Fibroblast of upper back skin (primary cell): ENCODE measurements at places on chromosomes 12 and 14.

DNA sequence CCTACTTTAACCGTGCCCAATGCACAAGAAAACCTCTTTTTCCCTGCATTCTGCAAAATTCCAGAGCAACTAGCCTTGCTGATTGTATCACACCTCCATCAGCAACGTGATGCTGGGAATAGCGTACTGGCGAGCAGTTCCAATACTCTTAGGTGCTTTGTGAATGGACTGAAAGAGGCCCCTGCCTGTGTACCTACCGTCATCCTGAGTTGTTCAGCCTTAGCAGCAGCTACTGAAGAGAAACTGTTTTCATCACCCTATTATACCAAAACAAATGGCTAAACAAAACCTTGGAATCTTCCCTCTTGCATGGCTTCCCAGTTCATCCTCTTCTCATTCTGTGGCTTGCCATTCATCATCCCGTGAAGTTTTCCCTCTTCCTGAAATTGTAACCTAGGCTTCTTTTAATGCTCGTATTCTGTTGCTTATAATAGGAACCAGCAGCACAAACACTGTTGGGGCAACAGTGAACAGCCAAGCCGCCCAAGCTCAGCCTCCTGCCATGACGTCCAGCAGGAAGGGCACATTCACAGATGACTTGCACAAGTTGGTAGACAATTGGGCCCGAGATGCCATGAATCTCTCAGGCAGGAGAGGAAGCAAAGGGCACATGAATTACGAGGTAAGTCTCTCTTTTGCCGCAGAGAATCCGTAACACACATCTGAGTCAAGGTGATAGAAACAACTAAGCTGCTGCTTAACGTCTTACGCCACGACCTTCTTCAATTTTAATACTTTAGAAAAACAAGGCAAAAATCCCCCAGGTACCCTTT lies 41.9 kb downstream of the RAD52 start:
- no peak for DNase-seq

DNA sequence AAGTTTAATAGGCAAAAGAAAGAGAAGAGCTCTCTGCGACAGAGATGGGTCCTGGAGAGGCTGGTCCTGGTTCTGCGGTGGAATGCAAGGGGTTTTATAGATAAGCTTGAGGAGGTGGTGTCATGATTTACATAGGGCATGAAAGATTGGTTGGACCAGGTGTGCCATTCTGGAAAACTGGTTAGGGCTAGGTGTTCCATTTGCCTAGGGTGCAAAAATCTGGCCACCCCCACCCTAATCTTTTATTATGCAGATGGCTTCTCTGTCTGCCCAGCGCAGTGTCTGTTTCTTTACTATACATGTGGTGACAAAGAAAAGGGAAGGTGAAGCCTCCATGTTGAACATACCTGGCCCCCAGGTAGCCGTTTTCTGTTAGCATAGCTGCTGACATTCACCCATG lies 65.4 kb downstream of the ERC1 start:
- no peak for DNase-seq

DNA sequence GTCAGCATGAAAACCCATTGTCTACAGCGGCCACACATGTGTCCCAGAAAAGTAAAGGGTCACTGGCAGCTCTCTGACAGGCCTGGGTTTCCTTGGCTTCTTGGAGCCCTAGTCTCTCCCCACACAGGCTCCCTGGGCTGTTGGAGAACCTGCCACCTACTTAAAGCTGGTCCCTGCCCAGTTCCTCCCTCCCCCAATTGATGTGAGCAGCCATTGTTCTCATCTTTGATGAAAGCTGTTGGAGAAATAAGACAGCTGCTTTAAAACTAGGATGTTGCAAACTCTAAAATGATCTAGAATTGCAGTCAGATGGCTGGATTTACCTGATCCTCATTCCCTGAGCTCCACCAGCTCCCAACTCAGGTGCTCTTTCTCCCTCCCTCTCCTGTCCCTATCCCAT lies 4.8 kb upstream of the PLEKHH1 start:
- no peak for DNase-seq

GRCh38 chr14:102782974-102783373 lies 5.7 kb downstream of the TRAF3 start:
- DNase-seq, result no peak

GRCh38 chr12:8746046-8746445 lies 48.3 kb downstream of the RIMKLB start:
- DNase-seq, result no peak

DNA sequence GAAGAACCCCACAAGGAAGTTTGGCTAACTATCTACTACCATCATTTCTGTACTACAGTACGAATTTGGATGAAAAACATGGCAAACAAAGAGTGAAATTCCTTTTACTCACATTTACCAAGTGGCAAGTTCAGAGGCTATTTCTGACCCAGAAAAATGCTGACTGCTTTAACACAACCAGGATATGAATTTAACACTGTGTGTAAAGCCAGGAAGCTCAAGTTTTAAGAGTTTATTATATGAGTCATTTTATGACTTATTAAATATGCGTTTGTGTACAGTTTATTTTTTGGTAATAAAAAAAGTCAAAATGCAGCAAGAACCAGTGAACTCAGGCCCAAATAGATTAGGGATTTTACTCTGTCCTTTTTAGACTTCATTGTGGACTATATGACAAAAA lies 58.4 kb upstream of the STAC3 start:
- DNase-seq, result peak; percentile 50

- DNase-seq, result no peak
Observed at GRCh38 chr12:24767016-24767415, 181.9 kb downstream of the BCAT1 start.

DNA sequence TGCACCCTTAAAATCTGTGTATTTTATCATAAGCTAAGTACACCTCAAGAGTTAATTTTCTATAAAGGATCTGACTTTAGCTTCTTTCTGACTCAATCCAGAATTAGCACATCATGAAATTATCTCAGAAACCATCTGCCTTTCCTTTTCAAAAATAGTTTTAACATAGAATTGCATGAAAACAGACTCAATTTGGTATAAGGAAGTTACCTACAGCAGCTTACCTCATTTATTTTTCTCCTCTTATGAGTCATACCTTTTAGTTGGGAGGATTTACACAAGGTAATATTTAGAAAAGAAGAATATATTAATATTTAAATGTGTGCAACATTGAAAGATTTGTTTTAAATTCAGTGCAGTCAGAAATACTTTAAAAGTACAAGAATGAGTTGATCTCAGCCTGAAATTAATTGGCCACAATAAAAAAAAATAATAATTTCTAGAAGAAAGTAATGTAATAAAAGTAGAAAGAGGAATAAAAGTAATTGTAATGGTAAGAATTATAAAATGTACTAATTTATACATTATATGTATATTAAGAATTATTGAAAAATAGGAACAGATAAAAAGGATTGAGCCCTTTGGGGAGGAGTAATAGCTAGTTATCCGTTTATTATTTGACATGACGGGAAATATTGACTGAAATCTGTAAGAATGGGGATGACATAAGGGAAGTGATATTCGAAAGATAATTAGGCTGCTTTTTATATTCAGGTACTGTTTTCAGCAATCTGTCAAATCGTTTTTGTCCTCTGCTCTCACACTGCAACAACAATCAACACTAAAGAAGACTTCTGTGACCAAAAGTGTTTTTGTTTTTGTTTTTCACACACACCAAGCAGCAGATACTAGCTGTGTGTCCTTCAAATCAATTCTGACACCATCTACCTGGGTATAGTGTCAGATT lies 20.5 kb downstream of the ADAM21 start:
- no peak for DNase-seq

- DNase-seq, result peak; percentile 25
Observed at GRCh38 chr12:12645485-12645884, 33.8 kb downstream of the CREBL2 start.
